ENCODE measurements at places on chromosomes 2 and 18.

DNA sequence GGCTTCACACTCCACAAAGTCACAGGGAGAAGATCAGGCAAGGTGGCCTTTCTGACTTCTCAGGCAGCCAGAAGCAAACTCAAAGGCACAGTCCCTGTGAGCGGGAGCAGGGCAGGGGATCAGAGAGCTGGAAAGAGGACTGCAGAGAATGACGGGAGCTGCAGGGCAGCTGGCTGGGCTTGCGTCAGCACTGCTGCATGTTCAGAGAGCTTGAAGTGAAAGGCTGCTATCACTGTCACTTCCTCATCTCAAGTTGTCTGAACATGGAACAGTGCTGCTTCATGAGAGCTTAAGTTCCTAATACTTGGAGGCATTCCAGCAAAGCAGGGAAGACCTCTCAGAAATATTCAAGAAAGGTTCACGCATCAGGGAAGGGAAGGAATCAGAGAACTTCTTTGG is 20.4 kb downstream of the TGFBRAP1 start:
- no peak for DNase-seq

DNA sequence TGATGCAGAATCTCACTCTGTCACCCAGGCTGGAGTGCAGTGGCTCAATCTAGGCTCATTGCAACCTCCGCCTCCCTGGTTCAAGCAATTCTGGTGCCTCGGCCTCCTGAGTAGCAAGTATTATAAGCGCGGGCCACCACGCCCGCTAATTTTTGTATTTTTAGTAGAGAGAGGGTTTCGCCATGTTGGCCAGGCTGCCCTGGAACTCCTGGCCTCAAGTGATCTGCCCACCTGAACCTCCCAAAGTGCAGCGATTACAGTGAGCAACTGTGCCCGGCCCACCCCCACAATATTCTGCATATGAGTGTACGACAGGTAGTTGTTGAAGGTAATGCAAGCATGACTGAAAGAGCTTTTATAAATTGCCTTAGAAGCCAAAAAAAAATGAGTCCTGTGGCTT is 1.2 kb downstream of the WDR75 start:
- no peak for DNase-seq

DNA sequence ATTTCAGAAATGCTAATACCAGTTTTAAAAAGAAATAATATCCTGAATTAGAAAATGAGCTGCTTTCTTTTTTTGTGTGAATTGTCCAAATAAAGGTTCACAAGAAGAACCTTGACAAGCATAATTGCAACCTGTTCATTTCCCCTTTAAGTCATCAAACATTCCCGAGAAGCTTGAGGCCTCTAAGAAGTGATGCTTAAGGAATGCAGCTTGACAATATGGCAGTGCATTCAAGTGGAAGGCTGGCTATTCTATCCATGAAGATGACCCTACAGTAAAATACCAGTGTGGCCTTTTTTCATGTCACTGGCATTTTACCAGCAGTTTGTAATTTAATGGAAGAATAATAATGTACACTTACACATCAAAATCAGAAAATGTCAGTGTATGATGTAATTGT is 216.7 kb downstream of the CTNNA2 start:
- DNase-seq, result no peak

GRCh38 chr2:144014103-144014502 is 505.8 kb downstream of the ZEB2 start:
- DNase-seq, result no peak

DNA sequence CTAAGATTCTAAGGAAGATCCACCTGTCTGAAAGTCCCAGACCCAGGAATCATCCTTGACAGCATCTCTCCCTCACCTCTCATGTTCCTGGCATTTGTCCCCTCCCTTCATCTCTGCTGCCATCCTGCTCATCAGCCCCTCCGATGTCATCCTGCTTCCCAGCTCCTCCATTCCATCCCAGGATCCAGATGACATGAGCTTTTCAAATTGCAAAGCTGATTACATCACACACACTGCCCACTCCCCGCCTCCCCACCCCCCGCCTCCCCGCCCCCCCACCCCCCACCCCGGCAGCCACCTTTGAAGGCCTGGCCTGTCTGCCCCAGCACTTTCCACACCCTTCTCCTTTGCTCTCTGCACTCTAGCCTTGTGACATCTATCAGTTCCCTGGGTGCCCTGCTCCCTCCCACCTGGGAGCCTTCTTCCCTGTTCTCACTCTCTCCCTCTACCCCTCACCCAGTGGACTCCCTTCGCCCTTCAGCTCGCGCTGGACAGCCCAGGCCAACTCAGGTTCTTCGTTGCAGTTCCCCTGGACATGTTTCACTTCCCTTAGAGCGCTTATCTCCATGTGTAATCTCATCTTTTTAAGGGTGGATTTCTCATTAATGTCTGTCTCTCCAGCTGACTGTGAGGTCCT is 61.6 kb downstream of the DNMT3A start:
- DNase-seq, result no peak

GRCh38 chr2:150182566-150183235 is 304.8 kb downstream of the RND3 start:
- DNase-seq, result no peak

DNA sequence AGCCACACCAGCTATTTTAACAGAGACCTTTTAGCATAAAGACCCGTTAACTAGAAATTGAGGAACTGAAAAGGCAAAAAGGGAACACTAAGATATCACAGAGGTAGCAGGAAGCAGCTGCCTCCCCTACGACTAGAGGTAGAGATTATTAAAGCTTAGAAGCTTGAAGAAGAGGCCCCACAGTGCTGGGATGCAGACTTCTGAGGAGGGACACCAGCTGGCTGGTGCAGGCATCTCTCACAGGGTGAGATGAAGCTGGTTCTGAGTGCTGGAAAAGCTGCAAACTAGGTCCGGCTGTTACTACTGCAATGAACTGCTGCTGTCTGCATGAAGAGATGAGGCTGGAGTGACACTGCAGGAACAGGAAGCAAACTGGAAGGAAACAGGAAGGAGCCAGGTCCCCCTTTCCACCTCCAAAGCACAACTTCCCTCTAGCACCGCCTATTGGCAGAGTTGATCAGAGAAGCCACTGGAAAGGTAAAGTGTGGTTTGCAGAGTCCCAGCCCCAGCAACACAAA is 61.2 kb upstream of the MRPS9 start:
- no peak for DNase-seq

GRCh38 chr2:74985978-74986609 is 27.7 kb downstream of the POLE4 start:
- no peak for DNase-seq

GRCh38 chr18:8045884-8046281 is 478.8 kb downstream of the PTPRM start:
- no peak for DNase-seq

GRCh38 chr18:9404565-9405060 is 70.0 kb downstream of the TWSG1 start:
- no peak for DNase-seq

GRCh38 chr18:60554967-60555366 is 182.4 kb upstream of the MC4R start:
- DNase-seq, result no peak
